ENCODE measurements at places on chromosomes 2 and 18.

- DNase-seq: no peak
Measured at GRCh38 chr2:16617282-16618266, 48.1 kb downstream of the CYRIA start.

DNA sequence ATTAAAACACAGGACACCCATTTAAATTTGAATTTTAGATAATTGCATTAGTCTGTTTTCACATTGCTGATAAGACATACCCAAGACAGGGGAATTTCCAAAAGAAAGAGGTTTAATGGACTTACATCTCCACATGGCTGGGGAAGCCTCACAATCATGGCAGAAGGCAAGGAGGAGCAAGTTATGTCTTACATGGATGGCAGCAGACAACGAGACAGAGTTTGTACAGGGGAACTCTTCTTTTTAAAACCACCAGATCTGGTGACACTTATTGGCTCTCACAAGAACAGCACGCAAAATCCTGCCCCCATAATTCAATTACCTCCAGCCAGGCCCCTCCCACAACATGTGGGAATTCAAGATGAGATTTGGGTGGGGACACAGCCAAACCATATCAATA is 79.8 kb upstream of the SMAD2 start:
- no peak for DNase-seq

DNA sequence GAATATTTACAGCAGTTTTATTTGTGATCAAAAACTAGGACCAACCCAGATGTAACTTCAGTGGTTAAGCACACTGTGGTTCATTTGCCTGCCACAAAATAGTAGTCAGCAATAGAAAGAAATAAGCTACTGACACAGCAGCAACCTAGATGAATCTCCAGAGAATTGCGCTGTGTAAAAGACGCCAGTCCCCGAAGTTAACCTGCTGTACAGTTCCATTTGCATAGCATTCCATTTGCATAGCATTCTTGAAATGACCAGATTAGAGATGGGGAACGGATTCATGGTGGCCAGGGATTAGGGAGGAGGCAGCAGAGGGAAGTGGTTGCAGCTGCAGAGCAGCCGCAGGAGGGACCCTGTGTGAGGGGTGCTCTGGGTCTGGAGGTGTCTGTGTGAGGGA is 39.3 kb upstream of the NFATC1 start:
- DNase-seq: no peak

GRCh38 chr2:191573216-191573615 is 104.7 kb upstream of the NABP1 start:
- no peak for DNase-seq

DNA sequence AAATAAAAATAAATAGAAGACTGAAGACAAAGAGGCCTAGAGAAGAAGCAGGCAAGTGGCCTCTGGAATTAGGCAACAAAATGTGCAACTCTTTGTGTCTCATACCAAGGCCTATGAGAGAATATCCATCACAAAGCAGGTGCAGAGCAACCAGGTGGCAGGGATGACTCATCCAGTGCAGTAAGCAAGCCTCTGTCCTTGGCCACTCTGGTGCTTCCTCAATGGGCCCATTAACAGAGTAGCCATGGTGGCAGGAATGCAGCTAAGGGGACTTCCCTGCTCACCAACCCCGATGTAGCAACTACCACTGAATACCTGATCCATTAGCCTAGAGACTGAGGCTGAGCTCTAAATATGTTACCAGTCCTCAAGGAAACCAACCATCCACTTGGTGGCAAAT is 11.0 kb upstream of the EPG5 start:
- no peak for DNase-seq

GRCh38 chr2:42823744-42824453 is 31.5 kb upstream of the HAAO start:
- no peak for DNase-seq

DNA sequence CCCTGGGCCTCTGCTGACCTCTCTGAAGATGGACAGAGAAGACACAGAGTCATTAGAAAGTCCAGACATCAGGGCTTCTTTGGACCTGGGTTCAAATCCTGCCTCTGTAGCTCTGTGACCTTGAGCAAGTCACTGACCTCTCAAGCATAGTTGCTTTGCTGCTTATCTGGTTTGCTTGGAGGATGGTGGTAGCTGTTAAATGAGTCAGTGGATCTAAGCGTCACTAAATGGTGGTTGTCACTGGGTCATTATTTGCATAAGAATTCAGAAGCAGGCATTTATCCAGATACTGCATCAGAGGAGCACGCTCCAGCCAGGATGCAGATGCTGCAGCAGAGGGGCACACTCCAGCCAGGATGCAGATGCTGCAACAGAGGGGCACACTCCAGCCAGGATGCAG is 229.2 kb downstream of the GLI2 start:
- no peak for DNase-seq

GRCh38 chr2:139992078-139992477 is 1211.9 kb upstream of the NXPH2 start:
- DNase-seq: no peak

DNA sequence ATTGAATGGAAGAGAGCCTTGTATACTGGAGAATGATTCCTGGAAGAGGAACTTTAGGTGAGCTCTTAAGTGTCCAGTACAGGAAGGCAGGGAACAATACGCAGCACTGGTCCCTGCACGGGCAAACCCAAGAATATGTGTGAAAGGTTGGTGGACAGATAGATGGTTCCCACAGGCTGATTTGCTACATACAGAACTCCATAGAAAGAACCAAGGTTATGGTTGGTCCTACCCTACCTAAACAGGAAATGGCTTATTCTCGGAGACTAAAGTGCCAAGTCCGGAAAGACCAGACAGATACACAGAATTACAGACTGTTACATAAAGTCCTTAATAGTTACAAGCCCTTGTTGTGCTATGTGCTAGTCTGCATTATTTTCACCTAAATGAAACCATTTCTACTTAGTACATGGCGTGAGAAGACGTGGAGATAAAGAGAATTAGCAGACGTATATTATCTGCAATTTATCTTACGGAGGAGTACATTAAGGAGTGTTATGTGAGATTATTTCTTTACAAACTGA is 1.2 kb downstream of the REV1 start:
- no peak for DNase-seq

DNA sequence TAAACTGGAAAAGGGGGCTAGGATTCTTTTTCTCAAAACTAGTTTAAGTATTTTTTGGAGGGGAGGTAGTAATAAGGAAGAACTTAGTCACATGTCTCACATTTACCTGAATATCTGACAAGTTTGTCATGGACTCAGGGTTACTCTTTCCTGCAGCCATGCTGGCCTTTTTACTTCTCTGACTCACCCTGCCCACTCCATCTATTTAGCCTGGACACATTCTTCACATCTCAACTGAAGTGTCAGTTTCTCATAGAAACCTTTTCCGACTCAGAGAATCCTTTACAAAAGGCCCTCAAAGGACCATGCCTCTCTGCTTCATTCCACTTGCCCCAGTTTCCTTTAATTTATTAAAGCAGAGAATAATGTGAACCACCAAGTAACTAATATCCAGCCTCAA is 42.6 kb downstream of the SCN7A start:
- DNase-seq: no peak

DNA sequence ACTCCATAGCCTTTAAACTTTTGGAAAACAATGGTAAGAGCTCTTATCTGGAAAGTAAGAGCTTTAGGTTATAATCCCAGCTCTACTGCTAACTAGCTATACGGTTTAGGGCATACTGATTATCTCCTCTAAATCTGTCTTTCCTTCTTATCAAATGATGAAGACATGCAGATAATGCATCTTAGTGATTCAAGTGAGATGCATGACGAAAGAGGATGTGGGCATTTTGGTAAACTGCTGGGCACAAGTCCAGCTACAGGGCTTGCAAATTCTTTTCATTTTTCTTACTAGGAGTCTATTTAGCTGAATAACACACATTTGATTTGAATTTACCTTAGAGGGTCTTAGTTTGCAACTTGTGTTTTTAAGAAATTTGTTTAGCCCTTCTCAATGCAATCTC is 1604.8 kb upstream of the ZEB2 start:
- DNase-seq: no peak

- DNase-seq: no peak
Measured at GRCh38 chr18:43115076-43115921, at the start of gene RIT2. RIT2 (minus strand) TSS chr18:43115685.

DNA sequence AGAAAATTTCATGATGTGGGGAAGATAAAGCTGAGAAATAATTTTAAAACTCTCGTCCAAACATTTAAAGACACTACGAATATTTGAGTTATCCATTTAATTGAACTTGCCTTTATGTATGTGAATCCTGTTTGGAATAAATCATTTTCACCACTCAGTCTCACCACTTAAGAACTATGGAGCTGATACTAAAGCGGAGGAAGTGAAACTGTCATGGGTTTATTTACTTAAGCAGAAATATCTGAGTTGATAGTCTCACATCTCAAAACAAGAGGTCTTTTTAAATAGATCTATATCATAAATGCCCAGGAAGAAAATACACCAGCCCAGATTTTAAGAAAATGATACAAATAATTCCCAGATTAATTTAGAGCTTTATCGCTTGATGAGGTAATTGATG is 532.4 kb downstream of the ZNF804A start:
- no peak for DNase-seq

DNA sequence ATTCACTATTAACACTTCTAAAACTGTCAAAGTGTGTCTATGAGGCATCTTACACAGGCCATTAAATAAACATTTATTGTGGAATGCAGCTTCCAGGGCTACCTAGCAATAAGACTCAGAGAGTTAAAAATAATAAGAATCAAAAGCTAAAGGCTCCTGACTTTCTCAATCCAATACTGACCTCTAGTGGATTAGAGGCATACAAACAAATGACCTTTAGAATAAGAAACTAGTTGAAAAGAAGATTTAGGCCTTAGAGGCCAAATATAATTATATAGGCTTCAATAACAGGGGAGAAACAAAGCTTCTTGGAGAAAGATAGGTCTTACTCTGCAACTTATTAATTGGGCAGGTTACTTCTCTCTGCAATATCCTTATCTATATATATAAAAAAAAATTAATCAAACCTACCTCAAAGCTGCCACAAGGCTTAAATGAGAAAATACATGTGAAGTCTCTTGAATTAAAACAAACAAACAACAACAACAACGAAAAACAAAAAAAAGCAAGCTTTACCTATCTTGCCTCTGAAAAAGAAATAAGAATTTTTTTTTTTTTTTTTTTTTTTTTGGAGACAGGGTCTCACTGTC is 246.1 kb downstream of the EXOC6B start:
- DNase-seq: no peak

DNA sequence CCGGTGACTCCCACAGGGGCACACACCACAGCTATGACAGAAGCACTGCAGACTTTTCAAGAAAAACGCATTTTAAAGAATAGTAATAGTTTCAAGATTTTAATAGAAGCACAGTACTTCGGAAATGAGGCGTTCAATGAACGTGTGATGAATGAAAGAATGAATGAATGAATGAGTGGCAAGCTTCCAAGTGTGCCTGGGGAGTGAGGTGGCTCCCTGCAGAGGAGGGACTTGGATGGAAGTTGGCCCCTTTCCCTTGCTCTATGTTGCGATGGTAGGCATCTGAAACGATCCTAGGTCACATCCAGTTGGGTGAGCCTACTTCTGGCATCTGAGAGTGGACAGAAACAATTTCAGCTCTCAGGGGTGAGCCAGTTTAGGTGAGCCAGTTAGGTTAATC is 65.6 kb downstream of the NCKAP5 start:
- no peak for DNase-seq

DNA sequence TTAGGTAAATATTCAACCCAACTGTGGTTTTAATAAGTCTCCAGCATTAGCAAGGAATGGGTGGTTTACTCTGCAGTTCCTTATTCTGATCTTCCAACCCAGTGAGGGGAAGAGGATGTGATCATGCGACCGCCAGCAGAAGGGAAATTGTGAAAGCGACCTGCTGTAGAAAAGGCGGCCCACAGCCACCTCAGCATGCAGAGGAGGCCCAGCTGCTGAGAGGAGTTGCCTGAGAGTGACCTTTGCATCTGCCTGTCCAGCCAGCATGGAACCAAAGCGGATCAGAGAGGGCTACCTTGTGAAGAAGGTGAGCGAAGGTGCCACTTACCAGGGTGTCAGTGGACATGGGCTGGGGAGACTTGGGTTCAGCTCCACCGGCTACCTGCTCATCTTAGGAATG is at the start of gene PLEK:
PLEK (plus strand) TSS at position 196 of the 400 bp plus-strand sequence; CDS start at position 266, 70 bp downstream.
- DNase-seq: no peak

DNA sequence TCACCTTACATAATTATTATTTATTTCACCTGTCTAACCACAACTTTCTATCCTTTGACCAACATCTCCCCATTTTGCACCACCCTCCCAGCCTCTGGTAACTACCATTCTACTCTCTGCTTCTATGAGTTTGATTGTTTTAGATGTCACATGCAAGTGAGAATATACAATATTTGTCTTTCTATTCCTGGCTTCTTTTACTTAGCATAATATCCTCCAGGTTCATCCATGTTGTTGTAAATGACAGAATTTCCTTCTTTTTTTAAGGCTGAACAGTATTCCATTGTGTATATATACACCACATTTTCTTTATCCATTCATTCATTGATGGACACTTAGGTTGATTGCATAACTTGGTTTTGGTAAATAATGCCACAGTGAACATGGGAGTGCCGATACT is 24.0 kb downstream of the PPM1B start:
- DNase-seq: no peak

DNA sequence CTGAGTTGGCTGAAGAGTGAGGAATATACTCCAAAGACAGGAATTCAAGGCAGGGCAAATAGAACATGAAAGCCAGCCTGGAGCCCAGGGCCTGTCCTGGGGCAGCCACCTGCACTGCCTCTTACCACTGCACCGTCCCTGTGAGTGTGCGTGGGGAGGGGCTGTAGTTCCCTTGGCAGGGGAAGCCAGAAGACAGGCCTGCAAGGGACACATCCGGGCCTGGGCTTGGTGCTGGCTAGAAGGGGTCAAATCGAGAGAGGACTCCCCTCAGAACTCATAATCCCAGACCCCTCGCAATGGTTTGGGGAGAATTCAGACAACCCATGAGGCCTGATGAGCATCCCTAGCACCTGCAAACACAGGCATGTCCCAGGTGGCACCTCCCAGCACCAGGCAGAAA is 87.0 kb downstream of the HDAC4 start:
- no peak for DNase-seq

- DNase-seq: no peak
Measured at GRCh38 chr2:41878716-41879234, 169.0 kb upstream of the PKDCC start.

DNA sequence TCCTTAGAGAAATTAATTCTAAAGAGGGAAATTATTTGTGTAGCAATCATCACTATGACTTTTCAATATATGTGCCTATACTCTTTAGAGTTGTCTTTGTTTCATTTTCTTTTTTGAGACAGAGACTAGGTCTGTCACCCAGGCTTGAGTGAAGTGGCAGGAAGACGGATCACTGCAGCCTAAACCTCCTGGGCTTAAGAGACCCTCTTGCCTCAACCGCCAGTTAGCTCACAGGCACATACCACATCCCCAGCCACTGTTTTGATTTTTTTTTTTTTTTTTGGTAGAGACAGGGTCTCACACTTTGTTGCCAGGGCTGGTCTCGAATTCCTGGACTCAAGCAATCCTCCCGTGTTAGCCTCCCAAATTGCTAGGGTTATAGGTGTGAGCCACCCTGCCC is 12.4 kb downstream of the YWHAQ start:
- no peak for DNase-seq

DNA sequence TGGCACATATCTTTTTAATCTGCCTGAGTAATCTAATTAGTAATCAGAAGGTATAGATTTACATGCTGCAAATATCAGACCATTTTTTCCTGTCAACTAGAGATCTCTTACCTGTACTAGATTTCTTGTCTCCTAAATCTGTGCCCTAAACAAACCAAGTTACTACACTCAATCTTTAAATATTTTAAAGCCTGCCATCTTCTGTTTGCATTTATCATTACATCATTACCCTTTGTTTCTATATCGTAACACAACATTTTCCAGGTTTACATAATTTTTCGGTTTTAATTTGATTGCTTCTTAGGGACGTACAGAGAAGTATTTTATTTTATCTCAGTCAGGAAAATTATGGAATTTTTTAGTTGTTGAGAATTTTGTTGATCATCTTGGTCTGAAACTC is 25.7 kb downstream of the PSMA8 start:
- DNase-seq: no peak

All from activated CD4-positive, CD25-positive, alpha-beta regulatory T cell (primary cell).